ENCODE measurements at places on chromosomes 16 and 17.

GRCh38 chr17:67920212-67920611 is 76.1 kb downstream of the C17orf58 start:
- DNase-seq = no peak

- no peak for DNase-seq
These were observed 7.7 kb downstream of the GIT1 start for GRCh38 chr17:29581583-29582253.

DNA sequence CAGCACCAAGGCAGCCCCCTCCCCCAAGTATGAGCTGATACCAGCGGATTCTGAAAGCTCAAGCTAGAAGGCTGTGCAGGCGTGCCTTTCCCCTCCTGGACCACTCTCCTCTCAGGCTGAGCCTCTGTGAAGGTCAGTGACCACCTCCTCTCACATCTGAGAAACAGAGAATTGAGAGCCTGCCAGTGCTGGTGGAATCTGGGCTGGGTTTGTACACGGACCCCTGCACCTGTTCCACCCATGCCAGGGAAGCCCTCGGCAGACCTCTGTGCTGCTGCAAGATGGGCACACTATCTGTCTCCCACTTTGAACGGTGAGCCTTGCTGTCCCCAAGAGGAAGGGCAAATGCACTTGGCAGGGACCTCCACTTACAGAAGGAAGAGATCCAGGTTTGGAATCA is 54.7 kb upstream of the SDK2 start:
- no peak for DNase-seq

- DNase-seq = no peak
These were observed 234.4 kb upstream of the KIF2B start for GRCh38 chr17:53588317-53588716.

DNA sequence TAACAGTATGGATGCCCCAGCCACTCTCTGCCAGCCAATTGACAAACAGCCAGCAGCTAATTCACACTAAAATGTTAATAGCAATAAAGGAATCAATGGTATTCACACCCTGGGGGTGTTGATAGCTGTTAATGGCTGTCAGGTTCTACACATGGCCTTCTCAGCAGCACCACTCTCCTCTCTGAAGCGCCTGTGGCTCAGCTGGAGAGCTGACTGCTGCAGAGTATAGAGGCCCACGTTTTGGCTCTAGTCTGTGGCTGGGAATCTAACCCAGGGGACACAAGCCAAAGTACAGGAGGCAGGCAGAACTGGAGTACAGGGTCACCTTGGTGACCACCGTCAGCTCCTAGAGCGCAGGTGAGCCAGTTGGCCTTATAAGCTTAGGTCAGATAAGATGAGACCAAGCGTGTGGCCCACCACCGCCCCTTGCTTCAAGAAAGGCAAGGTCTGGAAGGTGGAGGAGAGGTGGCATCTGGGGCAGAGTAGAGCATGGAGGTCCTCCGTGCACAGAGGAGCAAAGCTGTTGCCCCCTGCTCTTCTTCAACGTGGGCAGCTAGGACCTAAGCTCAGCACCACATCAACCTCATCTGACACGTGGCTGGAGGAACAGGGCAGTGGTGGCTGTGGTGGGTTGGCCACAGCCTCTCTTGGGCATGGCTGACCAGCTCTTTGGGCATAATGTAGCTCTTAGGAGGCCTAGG is 25.4 kb downstream of the CCR7 start:
- DNase-seq = no peak

DNA sequence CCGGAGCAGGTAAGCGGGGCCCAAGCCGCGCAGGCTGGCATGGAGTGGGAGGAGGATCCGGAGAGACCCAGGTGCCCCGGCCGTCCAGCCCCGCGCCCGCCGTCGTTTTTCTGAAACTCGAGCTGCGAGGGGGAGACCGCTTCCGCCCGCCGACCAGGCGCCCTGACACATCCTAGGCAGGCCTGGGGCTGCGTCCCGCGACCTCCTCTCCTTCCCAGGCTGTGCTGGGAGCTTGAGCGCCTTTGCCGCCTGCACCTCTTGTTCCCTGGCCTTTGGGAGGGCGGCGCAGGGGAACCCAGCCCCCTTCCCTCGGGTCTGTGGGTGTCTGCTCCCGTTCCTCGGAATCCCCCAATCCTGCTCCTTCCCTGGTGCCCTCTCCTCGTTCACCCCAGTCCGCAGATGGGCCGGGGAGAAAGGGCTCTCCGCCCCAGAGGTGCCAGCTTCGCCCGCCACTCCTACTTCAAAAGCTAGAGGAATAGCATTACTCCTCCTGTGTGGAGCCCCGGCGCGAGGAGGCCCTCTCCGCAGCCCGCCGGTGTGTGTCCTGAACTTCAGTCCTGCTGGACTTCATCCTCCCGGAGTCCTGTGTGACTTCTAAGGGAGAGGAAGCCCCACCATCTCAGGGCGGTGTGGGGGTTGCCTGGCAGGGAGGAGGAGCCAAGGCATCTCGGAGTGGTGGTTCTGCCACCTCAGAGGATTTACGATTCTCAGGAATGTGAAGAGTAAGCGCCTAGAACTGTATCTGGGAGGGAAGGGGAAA is 1.0 kb downstream of the NHERF1 start:
- DNase-seq = no peak

GRCh38 chr16:12742741-12743140 is 60.9 kb downstream of the CPPED1 start:
- no peak for DNase-seq

GRCh38 chr17:38320482-38320881 is 23.3 kb downstream of the GPR179 start:
- DNase-seq = no peak

DNA sequence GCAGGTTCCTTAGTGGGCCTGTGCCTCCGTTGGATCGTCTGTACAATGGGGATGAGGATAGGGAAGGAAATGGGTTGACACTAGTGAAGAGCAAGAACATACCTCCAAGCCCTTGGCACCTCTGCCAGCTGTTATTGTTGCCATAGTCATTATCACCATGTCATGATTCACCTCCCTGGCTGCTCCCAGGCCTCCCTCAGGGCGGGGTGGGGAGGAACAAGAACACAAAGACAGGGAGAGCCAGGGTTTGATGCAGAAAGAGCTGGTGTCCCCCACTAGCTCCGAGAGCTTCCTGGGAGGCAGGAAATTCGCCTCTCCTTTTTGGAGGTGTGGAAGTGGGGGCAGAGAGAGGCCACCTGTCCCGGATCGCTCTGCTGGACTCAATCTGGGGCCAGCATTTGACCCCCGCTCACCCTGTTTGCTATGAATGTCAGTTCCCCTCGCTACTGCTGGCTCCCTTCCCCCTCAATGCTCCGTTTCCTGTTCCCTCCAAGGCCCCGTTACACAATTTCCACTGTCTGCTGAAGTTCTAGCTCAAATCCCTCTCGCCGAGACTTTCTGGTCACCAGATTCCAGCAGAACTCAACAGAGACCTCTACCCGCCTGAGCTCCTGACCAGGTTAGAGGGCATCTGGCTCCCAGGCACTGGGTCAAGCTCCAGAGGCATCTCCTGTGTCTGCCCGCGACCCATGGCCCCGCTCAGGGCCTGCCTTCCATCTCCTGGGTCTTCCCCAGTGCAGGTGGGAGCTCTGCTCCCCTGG is 9.1 kb downstream of the TIMP2 start:
- DNase-seq = no peak

- no peak for DNase-seq
These were observed 34.9 kb downstream of the PRKCA start for GRCh38 chr17:66337268-66337667.

DNA sequence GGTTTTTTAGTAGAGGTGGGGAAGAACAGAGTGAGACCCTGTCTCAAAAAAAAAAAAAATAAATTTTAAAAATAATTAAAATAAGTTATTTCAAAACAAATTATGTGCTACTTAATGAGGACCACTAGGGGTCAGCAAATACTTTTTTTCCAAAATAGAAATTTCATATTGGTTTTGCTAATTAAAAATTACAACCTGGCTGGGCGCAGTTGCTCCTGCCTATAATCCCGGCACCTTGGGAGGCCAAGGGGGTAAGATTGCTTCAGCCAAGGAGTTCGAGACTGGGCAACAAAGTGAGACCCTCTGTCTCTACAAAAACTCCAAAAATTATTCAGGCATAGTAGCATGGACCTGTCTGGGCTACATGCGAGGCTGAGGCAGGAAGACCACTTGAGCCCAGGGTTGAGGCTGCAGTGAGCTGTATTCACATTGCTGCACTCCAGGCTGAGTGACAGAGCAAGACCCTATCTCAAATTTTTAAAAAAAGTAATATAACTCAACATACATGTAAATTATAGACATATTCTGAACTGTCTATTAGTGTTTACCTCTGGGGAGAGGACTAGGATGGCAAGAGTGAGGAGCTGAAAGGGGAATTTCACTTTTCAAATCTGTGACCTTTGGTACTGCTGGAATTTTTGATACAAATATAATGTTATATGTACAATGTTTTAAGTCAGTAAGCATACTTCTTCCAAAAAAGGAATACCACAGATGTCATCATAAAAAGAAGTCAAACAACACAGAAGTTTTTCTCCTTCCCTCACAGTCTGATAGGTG is 8.1 kb downstream of the MEIOB start:
- DNase-seq = no peak

- DNase-seq = no peak
These were observed 7.3 kb upstream of the ZDHHC7 start for GRCh38 chr16:85018529-85019236.

GRCh38 chr16:17154981-17155380 is 315.8 kb downstream of the XYLT1 start:
- no peak for DNase-seq

DNA sequence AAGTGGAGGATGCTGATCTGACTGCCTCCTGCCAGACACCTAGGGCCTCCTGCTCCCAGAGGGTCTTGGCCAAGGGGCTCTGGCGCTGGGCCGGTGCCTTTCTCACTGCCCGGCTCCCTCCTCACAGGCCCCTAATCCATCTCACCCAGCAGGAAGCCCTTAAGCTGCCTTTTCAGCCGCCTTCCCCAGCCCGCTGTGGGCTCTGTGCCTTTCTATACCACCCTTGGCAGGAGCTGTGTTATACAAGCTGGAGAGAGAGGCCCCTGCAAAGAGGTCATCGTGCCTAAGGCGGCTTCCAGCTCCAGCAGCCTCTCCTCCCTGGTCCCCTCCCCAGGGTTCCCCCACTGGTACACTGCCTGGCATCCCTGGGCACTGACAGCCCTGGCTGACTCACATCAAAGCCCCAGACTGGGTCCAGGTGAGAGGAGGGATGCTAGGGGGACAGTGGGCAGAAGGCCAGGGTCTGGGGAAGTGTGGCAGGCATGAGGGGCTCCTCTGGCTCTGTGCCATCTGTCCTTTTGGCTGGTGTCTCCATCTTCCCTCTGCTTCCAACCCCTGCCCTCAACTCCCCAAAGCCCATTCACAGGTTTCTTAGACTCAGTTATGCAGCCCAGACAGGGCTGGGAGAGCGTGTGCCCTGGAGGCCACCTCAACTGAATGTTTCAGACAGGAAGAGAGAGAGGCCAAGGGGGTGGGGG is 15.3 kb upstream of the FZD2 start:
- no peak for DNase-seq

DNA sequence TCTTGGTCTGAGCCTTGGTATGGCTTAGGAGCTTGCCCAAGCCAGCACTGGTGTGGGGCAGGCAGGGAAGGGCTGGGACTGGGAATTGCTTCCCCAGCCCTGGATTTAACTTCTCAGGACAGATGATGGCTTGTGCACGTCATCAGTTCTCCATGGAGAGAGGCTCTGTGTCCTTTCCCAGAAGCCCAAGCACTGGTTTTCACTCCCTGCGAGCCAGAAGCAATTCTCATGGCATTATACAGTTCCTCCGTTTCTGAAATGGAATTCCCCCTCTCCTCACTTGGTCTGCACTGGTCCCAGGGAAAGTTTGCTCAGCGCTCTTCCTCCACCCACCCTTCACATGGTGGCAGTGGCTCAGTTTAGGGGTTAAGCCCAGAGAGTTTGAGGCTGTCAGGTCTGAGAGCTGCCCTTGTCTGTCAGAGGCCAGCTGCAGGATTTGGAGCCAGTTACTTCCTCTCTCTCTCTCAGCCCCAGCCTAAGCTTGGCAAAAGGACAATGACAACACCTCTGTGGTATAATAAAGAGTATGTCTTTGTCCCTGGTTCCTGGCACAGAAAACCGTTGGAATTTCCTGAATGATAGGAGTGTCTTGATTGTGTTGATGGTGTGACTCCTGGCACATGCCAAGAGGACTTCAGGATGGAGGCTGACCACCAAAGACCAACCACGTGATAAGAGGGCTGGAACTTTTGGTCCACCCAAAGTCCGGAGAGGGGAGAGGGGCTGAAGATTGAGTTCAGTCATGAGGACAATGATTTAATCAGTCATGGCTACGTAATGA is 219.6 kb upstream of the TNRC6C start:
- no peak for DNase-seq

DNA sequence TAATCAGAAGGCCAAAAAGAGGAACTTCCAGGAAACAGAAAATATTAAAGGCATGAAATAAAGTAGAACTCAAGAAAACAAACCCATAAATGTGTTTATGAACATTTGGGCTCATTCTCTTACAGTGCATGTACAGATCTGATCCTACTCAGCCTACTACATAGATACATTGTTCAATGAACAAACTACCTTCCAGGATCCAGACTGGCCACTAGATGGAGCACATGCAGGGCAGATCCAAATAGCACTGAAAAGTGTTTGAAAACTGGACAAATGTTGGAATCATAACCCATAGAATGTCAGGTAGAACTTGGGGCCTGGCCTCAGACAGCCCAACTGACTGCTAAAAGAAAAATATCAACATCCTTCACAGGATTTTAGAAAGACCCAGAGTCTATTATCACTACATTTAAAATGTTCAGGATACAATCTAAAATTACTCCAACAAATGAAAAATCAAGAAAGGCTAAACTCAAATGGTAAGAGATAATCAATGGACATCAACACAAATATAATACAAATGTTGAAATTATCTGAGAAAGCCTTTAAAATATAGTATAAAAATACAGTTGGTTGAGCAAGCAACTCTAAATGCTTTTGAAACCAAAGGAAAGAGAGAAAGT is 122.4 kb upstream of the NUDT7 start:
- no peak for DNase-seq

DNA sequence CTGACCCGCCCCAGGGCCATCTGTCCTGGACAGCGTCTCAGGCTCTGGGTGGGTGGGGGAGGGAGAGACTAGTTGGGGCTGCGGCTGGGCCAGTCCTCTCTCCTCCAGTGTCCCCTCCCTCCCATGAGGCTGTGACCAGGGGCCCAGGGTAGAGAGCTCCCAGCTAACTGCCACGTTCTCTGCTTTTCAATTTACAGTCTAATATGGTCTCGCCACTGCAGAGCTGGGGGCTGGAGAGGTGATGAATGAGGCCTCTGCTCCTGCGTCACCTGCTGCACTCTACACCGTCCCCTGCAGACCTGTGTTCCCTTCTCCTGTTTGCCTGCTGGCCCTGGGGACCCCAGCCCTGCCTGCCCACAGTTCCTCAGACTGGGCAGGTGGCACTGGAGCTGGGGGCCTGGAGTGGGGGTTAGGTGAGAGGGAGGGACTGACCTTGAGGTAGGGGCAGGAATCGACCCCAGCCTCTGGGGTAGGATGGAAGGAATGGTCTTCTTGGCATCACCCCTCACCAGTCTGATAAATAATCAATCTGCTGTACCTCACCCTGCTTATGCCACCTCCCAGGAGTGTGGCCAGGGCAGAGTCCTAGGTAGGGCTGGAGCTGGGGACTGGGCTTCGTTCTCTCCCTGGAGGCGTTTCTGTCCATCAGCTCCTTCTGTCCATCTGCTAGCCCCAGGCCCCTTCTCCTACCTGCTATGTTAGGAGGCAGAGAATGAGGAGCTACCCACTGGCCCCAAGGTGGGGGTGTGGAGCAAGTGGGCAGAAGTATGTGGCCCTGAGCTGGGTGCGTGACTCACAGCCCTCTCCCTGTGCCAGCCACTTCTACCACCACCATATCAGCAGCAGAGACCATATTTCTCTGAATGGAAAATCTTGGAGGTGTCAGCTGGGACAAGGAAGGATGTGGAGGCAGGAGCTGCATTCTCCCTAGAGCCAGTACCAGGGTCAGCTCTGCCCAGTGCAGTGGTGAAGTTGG is 12.9 kb downstream of the SEZ6 start:
- DNase-seq = no peak

Data from esophagus squamous epithelium (tissue), 5 donors.